Heart right ventricle (tissue), 16 donors: ENCODE measurements at places on chromosomes 5 and 9. TPM values are rescaled to one million over a fixed set of nuclear protein-coding genes. Genes with fewer than 3 reads are reported as not detected.

DNA sequence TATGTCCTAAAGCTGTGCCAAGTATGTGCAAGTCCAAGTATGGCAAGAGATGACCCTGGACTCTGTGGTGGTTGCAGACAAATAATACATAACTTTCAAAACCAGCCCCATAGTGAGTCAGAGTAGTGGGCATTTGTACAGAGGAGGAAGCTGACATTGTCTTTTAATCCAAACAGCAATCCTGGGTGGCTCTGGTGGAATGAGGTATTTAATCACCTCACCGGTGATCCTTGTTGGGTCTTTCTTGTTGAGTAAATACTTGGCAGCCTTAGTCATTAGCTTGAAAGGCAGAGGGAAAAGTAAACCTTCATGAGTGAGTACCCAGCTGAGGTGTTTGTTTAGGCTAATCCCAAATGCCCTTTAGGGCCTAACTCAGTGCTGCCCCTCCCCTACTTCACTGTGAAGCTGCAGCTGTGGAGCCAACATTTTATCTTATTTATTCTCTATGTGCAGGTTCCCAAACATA, 148.7 kb upstream of the SLC12A2 start:
- DNase-seq, result no peak

DNA sequence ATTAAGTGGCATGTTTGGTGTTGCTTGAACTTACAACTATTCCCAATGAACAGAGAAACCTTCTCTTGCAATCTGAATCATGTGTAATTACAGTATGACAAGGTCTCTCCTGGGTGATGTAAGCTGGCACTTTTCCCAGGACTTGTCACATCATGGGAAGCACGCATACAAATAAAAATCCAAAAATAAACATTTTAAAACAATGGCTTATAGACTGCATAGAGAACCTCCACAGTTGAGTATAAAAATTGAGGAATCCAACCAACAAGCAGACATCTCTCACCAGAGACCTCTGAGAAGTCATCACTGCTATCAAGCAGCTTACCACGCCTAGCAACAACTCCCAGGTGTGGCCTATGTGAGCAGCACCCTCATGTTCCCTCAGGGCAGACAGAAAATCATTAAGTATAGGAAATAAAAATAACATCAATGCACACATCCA, 3.9 kb downstream of the MLLT3 start:
- no peak for DNase-seq

DNA sequence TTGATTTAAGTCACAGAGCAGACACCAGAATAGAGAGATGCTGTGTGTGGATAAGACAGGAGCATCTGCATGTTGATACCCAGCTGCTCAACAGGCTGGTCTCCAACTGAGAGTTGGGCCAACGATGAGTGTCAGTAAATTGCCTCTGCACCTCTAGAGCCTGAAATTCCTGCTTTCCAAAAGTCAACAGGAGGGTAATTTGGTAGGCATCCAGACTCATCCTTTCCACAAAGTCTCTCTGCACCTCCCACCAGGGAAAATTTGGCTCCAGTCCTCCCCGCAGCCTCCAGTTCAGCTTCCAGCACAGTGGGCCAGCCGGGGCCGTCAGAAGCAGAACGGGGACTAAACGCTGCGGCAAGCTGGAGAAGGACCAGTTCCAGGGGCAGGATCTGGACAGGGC, 136.9 kb downstream of the RFK start:
- DNase-seq, result peak; percentile 34

GRCh38 chr5:147748590-147748989, 33.9 kb downstream of the JAKMIP2 start:
- no peak for DNase-seq

Gene IRX2
- 6.0 TPM for total RNA-seq
